ENCODE measurements at places on chromosomes 4 and X.

DNA sequence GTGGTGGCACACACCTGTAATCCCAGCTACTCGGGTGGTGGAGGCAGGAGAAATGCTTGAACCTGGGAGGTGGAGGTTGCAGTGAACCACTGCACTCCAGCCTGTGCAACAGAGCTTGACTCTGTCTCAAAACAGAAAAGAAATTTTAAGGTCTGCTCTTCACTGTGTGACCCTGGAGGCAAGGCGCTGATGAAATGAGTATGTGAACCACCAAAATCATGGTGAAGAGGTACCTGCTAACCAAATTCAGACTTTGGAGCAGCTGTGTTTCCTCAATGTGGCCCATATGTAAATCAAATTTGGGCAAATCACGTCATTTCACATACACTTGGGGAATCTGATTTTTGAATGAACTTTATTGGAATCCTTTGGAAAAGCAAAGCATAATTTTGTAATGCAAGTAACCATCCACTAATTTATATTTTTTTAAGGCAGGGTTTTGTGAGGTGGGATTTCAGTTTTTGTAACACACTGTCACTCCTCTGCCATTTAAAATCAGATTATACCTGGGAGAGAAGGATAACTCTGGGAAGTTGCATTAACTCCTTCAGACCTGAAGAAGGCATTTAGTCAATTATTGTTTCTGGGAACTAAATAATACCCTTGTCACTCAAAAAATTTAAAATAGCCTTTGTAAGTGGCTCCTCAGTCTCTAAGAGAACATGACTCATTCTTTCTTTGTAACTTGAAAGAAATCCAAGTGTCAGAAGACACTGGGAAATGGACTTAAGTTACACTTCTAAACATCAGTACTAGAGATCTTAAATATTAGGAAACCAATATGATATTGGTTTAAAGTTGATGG is 24.0 kb downstream of the DOCK11 start:
- no peak for DNase-seq

DNA sequence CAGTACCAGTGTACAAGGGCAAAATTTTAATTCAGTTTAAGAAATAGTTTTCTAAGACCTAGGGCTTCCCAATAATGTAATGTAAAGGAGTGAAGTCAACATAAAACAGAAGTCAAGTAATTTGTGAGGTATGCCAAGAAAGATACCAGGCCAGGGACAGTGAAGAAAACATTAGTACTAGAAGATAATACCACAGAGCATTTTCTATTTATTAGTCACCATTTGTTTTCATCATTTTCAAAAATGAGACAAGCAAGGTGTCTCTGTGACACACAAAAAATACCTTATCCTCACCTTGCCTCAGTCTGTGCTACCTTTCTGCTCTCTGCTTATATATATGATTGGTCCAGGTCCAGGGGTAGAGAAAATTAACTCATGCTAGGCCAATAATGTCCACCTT is 46.8 kb downstream of the VEGFC start:
- no peak for DNase-seq

DNA sequence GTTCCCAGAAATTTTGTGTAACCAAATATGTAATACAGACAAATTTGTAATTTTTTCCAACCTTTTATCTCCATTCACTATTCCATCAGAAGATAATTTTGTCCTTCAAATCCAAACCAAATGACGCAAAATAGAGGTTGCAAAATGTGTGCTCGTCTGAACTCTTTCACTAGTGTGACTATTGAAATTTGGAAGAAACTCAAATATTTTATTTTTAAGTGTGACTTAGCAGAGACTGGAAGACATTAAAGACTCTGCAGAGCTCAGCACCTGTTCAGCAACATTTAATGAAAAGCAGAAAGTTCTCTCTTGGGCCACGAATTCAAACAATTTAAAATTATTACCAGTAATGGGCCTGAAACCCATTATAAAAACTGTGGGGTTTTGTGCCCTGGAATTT is 30.0 kb upstream of the APELA start:
- no peak for DNase-seq

DNA sequence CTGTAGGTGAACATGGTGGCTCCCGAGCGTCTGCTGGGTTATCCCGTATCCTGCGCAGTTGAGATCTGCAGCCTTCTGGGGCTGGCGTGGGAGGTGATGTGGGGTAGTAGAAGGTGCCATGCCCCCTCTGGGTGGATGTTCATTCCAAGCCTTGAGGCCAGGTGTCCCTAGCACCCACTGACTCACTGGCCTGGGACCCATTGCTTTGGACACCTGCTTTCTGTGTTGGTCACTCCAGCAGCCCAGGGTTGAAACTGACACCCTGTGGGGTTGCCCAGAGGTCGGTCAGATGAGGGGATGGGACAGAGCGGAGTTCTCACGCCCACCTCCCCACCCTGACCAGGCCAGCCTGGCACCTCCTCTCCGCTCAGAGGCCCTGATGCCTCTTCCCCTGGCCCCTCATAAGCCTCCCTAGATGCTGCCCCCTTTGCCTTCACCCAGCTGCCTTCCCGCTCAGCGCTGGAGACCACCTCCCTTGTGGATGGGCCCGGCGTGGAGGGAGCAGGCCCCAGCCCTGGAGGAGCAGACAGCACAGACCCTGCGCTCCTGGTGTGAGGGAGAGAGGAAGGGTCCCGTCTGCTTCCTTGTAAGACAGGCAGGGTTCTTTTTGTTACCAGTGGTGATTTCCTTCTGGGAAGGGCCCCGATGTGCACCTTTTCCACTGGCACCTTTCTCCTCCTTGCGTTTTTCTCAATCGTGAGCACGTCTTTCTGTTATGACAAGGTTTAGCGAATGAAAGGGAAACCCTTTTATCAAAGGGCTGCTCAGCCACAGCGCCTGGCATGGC is 2.0 kb downstream of the DOK7 start:
- no peak for DNase-seq

- no peak for DNase-seq
Observed at GRCh38 chr4:163003979-163004378, 162.7 kb downstream of the NAF1 start.

GRCh38 chr4:37641886-37642849 is 44.0 kb downstream of the RELL1 start:
- DNase-seq: no peak

- no peak for DNase-seq
Observed at GRCh38 chrX:22650691-22651090, 349.1 kb upstream of the DDX53 start.

GRCh38 chr4:140641105-140641555 is 72.4 kb upstream of the UCP1 start:
- DNase-seq: no peak

DNA sequence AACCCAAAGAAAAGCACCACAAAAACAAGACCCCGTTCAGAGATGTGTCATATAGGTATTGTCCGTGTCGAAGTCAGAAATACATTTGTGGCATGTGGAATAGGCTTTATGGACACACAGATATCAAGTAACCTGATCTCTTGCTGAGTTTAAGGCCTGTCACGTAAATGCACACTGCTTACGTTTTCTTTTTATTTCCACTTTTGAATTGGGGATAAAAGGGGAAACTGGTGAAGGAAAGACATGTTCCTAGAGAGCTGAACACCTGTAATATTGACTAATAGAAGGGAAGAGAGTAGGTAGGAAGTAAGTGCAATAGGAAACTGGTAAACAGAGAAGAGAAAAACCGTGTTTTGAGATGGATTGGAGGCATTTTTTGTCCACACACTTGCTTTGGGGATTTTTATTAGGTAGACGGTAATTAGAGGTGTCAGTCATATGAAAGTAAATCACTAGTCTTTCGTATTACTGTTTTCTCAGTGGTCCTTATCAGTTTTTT is 24.9 kb downstream of the TMEM131L start:
- no peak for DNase-seq

GRCh38 chr4:13461191-13461905 is 22.8 kb downstream of the RAB28 start:
- no peak for DNase-seq

GRCh38 chrX:2696698-2697215 is 5.7 kb downstream of the CD99 start:
- DNase-seq: no peak
